ENCODE measurements at places on chromosomes 2 and 18.

DNA sequence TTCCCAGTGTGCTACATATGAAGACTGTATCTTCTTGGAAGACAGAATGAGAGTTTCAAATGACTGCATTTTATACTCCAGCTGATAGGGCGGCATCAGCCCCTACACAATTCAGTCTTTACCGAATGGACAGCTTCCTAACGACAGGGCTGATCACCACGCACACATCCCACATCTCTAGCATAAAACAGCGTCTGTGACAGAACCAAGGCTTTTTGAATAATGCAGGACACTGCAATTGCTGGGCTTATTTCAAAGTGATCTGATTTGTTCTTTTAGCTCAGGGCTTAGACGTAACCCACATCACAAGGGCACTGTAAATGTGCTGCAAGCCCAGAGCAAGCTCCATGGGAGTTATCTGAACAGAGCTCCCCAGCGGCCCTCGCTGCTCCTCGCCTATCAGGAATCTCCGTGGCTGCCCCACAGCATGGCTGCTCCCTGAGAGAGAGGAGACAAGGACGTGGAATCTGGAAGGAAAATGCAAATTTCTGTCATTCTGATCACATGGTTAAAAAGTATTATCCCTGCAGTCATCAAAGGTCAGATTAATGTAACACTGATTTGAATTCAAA, 158.5 kb upstream of the ALKAL2 start:
- DNase-seq, result no peak

DNA sequence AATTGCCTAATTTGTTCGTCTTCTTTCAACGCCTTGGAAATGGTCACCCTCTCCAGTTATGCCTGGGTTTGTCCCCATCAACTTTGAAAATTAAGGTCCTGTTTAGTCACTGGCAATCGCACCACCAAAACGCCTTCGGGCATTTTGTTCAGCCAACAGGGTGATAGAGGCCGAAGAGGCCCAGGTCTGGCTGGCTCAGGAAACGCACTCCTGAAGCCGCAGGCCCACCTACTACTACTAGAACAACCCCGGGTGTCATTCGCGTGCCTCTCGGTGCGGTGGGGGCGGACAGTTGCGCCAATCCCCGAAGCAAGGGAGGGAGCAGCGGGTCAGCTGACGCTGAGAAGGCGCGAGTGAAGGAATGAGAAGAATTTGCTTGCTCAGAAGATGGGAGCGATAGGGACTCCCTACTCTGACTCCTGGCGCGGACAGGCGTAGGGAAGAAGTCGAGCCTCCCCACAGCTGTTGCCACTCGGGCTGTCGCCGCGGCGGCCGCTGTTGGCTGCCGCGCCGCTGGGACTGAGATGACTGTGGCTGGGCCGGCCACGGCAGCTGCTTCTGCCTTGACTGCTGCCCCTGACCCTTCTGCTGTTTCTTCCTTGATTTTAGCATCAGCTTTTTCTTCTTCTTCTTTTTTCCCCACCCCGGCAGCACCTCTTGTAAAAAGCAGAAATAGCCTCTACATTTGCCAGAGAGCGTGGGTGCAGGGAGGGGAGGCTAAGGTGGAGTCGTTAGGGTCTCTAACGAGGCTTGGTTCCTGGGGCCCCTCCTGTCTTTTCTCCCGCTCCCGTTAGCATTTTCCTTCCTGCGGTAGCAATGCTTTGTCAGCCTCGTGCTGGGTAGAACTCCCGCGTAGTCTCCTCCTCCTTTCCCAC, 387.6 kb downstream of the FIGN start:
- peak; percentile 29 for DNase-seq

GRCh38 chr2:641872-642815, 35.1 kb downstream of the TMEM18 start:
- DNase-seq, result no peak

DNA sequence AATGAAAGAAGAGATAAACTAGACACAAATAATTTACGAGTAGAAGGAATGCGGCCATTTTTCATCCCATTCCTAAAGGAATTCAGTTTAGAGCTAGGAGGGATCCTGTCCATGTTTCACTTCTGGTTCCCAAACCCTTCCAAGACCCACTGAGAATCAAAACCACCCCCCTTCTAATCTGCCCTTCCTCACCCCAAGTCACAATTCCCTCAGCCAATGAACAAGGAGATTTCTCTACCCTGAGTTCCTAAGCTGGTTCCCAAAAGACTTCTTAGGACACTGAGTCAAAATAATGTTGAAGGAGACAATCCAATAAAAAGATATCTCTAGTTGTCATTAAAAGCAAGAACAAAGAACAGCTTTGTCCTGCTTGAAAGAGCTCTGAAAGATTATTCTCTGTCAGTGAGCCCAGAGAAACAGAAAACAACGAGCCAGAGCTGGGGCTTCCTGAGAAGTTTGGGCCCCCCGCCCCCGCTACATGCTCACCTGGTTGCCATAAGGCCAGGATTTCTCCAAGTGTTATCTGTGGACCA, 45.7 kb downstream of the STK39 start:
- DNase-seq, result no peak

- DNase-seq, result no peak
Measured at GRCh38 chr2:1607236-1607920, 136.9 kb downstream of the PXDN start.

DNA sequence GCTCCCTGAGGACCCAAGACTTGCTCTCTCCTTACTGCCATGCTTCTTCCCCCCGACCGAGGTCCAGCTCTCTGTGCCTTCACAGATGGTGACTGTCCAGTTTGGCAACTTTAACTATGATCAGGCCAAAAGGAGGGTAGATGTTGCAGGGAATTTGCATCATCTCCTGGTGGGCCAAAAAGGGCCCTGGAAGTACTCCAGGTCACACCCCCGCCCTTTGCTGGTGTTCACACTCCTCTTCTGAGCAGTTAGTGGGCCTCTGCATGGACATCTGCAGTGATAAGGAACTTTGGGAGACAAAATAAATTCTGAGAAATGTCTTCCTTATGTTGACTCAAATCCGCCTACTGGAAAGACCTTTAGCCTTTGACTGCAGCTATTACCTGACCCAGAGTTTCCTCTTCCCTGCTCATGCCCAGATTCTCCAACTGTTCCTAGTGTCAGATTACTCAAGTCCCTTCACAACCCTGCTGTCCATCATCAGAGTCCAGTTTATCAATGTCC, 234.4 kb downstream of the LOXHD1 start:
- no peak for DNase-seq

- DNase-seq, result no peak
Measured at GRCh38 chr2:230600285-230600684, 112.4 kb upstream of the CAB39 start.

- peak; percentile 27 for DNase-seq
Measured at GRCh38 chr2:96265349-96265839, 403 bp downstream of the TMEM127 start.

DNA sequence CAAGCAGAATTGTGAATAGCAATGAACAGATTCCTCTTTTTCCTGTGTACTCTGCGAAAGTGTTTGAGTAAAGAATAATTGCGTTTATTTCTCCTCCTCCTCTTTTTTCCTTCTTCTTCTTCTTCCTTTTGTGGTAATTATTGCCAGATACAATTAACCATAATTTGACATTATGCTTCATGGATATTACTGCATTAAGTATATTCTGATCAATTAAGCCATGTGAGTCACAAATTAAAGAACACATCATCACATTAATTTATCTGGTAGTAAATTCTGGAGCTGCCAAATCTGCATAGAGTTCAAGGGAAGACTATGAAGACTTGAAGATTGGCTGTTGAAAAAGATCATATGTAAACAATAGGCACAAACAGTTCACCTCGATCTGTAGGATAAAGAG, 72.9 kb upstream of the TFPI start:
- no peak for DNase-seq

DNA sequence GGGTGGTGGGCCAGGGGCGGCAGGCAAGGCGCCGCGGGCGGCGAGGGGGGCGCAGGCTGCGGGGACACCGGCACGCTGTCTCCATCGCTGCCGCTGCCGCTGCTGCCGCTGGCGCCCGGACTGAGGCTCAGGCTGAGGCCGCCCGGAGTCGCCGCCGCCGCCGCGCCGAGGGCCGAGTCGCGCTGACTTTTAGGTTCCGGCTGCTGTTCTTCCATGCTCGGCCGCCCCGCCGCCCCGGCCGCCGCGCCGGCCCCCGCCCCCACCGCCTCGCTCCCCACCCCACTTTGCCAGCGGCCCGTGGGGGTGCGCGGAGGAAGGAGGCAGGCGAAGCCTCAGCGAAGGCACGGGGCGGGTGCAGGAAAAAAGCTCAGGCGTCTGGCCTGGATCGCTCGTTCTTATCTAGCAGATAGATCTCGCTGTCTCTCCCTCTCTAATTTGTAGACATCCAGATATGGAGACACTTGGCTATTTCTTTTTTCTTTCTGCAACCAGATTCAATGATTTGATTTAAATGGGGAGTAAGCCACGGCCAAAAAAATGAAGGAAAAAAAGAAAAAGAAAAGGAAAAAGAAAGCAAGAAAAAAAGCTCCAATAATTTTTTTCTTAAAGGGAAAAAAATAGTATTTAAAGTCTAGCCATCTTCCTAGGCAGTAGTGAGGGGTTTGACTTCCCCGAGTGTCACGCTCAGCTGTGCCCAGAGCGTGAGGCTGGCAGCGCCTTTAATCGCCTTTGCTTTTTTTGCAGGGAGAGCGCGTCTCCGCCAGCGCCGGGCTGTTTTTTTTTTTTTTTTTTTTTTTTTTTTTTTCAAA, at the start of gene EN1:
Gene EN1 (minus strand): TSS at position 696 of the 809 bp plus-strand sequence. CDS start 481 bp downstream, at position 215.
- DNase-seq, result no peak

DNA sequence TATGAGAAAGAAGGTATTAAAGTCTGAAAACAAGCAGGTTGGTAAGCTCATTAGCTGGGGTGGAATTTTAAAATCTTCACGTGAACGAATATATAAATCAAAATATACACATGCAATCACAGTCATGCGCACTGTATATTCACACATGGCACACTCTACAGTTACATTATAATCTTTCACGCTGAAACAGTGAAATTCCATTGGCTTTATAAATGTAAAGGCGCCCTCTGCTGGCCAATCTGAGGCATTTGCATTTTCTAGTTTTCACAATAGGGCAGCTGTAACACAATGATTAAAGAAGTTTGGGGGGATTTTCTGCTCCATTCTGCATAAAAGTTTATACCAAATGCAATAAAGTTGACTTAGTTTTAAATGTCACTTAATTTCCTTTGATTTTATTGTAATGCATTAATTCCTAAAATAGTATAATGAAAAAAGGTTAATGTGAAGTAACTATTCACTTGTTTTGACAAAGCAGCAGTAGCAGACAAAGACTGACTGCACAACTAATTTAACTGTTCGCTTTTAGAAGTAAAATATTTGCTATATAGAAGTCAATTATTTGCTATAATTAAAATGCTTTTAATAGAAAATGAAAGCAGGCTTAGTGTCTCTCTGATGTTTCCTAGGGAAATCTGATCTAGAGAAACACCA, 17.2 kb downstream of the IFIH1 start:
- peak; percentile 72 for DNase-seq

DNA sequence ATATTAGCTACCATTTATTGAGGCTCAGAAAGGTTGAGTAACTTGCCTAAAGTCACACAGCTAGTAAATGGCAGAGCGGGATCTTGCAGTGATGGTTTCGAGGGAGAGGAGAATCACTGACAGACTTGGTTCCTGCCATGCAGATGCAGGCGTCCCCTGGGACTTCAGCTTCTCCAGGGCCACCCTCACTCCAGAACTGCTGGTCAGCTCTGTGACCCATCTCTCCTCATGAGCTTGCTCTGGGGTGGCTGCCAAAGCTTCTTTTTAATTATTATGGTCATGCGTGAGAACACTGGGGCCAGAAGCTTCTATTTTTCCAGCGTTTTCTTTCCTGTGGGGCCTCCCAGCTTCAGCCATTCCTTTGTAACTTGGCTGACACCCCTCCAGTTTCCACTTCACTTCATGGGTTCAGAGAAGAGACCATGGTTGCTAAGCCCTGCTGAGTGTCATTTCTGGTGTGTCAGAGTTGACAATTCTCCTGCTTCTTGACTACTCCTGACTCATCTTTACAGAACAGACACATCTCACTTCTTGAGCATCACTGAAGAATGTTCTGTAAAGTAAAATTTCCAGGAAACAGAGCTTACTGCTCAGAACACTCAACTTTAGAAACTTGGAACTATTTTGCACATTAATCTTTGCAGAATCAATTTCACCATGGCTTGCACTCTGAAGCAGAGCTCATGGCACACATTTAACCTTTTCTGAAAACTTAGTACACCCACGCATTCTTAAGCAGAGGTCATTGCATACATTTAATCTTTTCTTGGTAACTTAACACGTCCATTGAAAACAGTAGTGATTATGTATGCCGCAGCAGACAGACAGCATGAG, 70.4 kb downstream of the IL1R2 start:
- peak; percentile 42 for DNase-seq

GRCh38 chr2:9593925-9594324, 36.9 kb downstream of the YWHAQ start:
- peak; percentile 29 for DNase-seq

DNA sequence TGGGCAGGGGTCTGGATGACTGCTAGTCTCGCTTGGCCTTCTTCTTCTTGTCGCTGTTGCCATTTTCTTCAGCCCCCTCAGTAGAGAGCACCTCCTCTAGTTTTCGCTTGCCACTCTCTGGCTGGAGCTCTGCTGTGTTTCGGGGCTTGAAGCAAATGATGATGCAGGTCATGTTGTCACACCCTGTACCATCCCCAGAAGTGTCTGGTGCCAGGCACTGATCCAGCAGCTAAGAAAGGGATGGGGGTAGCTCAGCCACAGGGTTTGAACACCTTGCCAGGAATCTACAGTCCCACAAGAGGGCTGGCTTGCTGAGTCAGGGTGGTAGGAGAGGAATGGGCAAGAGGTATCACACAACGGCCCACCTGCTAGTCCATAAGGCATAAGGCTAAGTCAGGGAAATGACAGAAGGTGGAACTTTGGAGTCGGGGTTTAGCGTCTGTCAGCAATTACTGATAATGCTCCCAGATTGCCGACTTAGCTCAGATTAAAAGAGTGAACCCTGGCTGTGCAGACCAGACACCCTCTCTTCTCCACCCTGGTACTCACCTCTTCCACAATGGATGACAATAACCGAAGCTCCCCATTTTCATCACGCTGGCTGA, 1.1 kb upstream of the ZNF513 start:
- DNase-seq, result no peak

- DNase-seq, result no peak
Measured at GRCh38 chr18:26650310-26651268, 102.2 kb upstream of the KCTD1 start.

DNA sequence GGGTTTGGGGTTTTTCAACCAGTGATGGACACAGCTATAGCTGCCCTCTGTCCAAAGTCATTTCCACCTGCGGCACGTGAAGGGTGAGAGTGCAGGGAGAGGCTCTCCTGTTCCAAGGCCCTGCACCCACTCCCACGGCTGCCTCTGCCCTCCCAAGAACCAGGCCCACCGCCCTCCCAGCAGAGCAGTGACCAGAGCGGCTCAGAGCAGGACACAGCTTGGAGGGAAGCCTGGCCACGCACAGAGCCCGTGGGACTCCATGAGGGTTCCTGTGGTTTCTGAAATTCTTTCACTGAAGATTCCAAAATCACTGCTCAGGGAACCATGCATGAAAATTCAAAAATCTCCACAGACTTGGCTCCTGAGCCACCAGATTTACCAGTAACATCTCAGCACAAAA, 67.3 kb upstream of the SALL3 start:
- DNase-seq, result no peak
